Myocyte (in vitro differentiated cells): ENCODE measurements at places on chromosomes 12 and 14. TPM values are rescaled to one million over a fixed set of nuclear protein-coding genes. Genes with fewer than 3 reads are reported as not detected.

MYF6 gene
- total RNA-seq: 28.1 and 119 TPM in 2 replicates

CIROP gene
- not detected in 2 replicates for total RNA-seq

HOXC10 gene
- total RNA-seq: 3.7 and 4.0 TPM in 2 replicates

IFNG gene
- not detected in 2 replicates for total RNA-seq

EPYC gene
- total RNA-seq: not detected in 2 replicates
